ENCODE measurements at places on chromosomes 4 and X.

DNA sequence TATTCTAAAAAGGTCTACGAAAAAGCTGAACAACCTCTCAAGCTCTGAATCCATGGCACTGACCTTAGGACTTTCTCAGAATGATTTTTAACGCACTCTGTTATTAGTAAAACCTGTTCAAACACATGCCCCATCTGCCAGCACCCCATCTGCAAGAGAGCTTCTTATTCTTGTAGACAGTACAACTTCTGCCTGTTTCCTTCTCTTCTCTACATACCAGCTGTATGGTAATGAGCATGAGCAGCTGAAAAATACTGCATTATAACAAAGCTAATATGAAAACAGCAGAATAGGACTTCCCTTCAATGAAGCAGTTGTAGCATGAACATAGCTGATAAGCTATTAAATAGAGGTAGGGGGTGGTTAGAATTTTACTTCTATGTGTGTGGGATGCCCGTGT is 167.9 kb downstream of the FBXW7 start:
- no peak for DNase-seq

DNA sequence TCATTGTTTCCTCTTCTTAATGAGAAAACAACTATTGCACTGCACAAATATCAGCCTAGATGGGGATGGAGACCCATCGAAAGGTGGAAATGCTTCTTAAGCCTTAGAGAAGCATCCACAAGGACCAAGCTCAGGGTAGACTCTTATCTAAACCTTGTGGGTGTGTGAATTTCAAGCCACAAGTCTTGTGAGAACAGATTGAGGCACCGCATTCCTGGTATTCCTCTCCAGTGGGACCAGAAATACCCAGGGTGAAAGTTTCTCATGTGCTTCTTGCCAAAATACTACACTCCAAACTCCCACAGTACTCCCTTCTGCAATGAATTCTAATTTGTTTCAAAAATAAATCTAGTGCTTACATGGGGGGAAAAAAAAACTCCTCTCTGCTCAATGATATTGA is 375.6 kb downstream of the PDGFC start:
- DNase-seq, result no peak

- DNase-seq, result peak; percentile 11
Measured at GRCh38 chrX:110795645-110796406, at the start of gene CHRDL1. Gene CHRDL1 (minus strand): TSS chrX:110795817. CDS start chrX:110792181, 3,636 bp downstream.

DNA sequence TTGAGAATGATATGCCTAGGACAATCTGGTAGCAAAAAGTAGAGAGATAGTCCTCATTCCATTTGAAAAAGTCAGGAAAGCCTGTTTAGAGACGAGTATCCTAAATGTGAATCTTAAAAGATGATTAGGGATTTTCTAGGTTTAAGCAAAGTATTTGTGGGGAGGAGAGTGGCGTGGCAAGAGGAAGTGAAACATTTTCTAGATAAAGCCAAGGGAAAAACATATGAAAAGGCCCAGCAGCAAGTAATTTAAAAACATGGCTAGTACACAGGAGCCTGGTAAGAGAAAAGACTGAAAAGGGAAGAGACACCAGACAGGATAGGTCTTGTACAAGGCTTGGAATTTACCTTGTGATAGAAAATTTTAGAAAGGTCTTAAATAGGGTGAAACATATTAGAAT is 45.9 kb downstream of the CORIN start:
- no peak for DNase-seq

DNA sequence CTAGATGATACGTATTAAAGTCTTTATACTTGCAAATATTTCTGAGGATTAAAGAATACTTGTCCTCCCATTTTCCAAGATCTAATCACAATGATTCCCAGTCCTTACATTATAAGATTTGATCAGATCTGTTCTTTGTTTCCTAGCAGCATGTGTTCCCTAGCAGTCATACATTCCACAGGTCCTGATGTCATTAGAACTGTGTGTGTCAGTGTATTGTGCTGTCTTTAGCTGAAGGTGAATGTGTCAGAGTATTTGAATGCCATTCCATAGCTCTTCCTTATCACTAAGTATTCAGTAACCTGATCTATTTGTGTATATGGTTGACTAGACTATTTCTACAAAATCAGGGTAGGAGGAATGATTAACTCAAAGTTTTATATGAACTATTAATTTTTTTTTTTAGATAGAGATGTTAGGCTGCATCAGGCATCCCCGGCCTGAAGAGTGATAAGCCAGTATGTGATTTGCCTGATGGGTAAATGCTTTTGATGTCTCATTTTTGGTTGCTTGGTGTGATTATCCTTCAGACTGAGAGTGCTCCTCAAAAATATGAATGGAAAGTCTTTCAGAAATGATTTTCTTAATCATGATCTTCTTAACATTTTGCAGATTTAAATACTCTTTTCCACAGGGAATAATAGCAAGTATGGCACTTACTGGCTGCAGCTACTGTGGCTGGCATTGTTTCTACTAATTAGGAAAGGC is 4.4 kb downstream of the ADGRL3 start:
- no peak for DNase-seq

GRCh38 chrX:133516686-133517085 is 101.4 kb upstream of the GPC4 start:
- DNase-seq, result no peak

All from GM13976 (cell line).